ENCODE measurements at places on chromosomes 16 and 17.

DNA sequence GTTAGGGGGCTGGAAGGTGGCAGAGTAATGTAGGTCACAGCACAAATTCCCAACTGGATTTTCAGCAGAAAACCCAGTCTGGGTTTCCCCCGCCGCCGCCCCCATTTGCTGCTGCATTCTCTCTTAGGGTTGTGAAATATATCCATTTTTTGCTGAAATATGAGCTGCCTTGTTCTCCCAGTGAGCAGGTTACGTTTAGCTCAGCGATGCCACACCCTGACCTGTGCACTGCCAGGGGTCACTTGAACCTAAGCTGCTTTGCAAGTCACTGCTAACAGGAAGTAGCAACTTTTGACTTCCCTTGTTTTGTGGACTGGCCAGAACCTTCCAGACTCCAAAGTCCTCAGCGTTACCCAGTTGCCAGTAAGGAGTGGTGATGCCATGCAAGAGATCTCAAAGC, 274.1 kb downstream of the CPPED1 start:
- no peak for DNase-seq

DNA sequence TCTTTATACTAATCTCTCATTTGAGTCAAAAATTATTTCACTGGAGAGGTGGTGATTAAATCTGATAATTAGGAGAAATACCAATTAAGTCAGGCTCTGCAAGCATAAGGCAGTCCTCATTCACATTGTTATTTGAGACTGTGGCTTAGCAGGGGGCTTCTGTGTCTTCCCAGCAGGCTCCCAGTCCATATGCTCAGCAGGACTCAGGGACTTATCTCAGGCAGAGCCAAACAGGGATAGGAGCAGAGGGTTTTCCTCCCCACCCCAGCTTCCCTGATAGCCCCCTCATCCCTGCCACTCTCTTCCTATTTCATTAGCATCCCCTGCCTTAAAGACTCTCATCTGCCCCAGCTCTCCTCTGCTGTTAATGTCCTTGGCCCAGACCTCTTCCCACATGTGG, 104.3 kb upstream of the DNAH9 start:
- no peak for DNase-seq

DNA sequence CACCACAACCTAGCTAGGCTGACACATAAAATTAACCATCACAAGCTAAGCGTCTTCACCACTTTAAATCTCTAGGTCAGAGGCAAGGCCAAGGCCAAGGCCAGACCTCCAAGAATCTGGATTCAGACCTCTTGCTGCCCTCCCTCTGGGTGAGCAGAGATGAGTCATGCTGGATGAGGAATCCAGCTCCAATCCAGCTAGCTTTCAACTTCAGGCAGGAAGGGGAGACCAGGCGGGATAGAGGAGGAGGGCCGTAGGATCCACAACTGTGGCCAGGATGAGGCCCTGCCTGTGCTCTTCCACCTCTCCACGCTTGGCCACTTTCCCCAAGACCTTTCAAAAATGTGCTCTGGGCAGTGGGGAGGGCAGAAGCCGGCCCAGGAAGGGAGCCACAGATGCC, 14.7 kb downstream of the LRRC75A start:
- DNase-seq, result peak; percentile 92

DNA sequence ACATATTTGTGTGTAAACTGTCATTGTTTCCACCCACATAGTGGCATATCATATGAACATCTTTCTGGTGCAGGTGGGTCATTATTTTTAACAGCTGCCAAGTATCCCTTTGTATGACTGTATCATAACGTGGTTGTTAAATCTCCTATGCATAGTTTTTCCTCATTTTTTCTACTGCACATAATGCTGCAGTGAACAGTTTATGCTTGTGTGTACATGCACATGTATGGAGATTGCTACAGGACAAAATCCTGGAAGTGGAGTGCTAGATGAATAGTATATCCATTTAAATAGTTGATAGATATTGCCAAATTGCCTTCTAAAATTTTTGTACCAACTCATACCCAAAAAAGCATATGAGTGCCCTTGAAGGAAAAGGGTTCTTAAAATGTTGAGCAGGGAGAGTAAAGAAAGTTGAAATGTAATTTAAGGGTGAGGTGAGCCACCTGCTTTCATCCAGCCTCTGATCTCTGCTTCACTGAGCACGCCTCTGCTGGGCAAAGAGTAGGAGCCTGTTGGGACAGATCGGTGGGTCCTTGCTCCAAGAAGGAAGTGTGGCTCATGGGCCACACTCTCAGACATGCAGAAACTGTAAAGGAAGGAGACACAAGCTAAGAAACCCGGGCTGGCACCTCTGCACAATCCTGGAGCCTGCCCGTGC, 55.3 kb downstream of the HLF start:
- no peak for DNase-seq

DNA sequence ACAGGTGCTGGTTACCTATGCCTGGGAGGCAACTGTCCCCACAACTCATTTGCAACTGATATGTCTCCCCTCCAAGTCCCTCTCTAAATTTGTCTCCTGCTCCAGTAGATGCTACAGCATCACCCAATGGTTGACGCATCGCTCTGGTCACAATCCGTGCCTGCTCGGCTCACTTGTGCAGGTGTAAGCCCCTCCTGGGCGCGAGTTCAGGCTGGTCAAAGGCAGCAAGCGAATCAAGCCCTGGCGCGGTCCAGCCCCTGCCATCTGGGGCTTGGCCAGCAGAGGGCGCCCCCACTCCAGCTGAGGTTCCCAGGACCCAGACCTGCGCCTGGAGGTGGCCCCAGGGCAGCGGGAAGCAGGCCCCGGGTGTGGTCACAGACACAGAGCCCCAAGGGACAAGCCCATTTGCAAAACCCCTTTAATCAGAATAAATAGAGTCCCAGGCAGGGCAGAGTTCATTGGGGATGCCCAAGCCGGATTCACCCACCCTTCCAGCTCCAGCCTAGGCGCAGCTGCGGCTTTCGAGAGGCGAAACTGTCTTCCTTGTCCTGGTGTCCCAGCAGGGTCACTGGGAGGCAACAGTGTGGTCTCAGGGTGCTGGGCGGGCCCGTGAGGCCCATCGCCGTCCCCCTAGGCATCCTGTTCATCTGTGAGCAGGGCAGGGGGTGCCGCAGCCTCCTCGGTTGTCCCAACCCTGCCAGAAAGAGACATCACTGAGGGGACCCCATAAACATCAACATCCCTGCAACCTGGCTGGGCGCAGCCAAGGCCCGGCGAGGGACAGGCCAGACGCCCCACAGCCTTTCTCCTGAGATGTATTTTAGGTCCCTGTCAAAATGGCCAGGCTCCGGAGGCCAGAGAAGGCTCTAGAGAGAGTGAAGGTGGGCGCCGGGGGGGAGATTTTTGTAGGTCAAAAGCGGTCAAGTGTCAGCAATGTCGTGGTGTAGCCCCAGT, 15.8 kb downstream of the TMC6 start:
- DNase-seq, result peak; percentile 93

- peak; percentile 82 for DNase-seq
Measured at GRCh38 chr17:29977836-29978235, 36.4 kb downstream of the EFCAB5 start.

GRCh38 chr16:14101415-14101814, 30.3 kb downstream of the MRTFB start:
- DNase-seq, result no peak

GRCh38 chr16:74563828-74564263, 43.1 kb downstream of the GLG1 start:
- DNase-seq, result no peak

- DNase-seq, result peak; percentile 63
Measured at GRCh38 chr16:11049396-11050059, 105.2 kb downstream of the CLEC16A start.

DNA sequence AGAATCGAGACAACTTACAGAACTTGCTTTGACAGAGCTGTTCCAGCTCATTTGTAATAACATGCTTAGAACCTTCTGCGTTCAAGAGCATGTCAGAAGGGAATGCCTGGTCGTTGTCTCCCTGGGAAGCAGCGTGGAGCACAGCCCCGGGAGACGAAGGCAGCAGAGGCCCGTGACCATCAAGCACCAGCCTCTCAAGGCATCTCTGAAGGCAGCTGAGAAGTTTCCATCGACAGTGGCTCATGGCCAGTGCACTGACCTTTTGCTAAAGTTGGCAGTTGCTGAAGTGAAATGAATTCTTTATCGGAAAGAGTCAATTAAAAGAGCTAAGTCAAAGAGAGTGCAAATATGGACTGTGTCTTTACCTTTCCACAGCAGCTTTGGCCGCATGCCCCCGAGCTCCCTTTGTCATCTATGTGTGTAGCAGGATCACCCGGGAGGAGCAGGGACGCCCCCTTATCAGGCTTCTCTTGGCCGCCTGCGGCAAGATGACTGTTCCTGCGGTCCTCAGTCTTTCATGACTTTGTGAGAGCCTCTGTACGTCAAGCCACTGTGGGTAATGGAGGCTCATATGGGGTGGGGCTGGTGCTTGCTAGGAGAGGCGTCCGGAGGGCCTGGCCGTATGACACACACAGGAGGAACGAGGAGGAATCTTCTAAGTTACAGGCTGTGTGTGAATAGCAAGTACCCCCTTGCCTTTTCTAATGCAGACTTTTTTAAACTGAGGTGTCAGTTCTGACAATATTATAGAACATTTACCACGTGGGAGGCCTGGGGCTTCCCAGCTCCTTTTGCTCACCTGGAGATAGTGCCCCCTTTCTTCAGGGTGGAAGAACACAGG, 54.2 kb downstream of the LDHD start:
- no peak for DNase-seq

DNA sequence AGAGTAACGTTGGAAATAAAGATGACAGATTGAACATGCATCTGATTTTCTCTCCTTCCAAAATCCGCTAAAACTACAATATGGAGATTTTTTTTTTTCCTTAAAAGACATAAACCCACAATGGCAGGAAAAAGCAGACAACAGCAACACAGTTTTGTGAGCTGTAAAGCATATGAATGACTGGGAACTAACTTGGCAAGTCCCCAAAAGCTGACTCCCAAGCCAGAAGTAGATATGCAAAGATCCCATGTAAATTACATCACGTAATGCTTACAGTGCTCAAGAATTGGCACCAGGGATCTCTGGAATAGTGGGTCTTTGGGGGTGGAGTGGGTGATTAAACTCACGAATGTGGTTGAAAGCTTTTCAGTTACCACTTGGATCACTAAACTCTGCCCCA, 106.6 kb downstream of the ELAC2 start:
- DNase-seq, result no peak

- no peak for DNase-seq
Measured at GRCh38 chr17:4007346-4008081, 43.3 kb upstream of the ATP2A3 start.

DNA sequence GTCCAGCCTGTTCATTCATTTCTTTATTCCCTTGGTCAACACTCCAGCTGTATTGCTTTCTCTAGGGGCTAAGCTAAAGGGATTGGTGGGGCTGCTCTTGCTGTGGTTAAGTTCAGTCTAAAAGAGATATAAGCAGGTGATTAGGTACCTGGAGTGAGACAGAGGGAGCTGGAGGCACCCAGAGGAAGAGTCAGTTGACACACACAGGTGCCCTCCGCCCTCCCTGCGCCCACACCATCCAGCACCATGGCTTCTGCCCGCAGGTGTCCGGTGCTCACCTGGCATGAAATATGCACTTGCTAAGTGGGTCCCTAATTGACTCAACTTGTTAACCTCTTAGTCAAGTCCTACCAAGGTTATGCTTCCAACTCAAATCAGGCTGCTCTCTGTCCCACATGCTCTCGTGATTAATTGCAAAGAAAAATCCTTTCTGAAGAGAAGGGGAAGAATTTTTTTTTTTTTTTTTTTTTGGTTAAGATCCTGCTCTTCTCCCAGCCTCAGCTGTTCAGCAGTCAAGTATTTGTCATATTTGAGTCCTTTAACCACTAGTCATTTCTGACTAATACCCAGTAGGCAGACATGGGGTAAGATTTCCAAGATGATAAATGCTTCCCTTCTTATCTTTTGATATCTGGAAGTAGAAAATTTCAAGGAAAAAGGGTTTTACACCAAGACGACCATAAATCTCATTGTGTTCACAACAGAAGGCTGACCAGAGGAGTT, 199.8 kb upstream of the WSCD1 start:
- no peak for DNase-seq

GRCh38 chr17:9174779-9175574, 153.7 kb downstream of the NTN1 start:
- no peak for DNase-seq

DNA sequence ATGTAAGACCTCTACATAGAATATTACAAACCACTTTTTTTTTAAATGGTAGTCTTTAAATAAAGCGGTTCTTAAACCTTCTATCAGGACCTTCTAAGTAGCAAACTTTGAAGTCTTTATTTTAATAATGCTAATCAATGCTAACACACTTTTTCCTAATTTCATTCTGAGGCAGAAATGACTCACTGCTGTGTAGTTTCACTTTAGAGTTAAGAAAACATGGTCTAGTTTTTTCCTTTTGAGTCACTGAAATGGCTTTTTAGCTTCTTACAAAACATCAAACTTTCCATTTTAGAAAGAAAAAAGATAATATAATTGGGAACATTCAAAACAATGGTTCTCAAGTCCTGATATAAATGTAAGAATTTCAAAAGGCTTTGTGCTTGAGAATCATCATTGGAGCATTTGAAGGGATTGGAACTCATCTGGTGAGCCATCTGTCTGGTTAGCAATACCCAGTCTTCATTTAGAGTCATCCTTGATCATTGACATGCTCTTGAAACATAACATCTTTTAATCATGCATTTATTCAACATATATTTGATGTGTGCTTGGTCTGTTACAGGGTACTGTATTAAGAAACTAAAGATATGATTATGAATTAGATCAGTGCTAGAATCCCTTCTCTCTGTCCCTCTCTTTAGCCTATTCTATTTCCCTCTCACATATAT, 258.3 kb upstream of the MON1B start:
- no peak for DNase-seq

DNA sequence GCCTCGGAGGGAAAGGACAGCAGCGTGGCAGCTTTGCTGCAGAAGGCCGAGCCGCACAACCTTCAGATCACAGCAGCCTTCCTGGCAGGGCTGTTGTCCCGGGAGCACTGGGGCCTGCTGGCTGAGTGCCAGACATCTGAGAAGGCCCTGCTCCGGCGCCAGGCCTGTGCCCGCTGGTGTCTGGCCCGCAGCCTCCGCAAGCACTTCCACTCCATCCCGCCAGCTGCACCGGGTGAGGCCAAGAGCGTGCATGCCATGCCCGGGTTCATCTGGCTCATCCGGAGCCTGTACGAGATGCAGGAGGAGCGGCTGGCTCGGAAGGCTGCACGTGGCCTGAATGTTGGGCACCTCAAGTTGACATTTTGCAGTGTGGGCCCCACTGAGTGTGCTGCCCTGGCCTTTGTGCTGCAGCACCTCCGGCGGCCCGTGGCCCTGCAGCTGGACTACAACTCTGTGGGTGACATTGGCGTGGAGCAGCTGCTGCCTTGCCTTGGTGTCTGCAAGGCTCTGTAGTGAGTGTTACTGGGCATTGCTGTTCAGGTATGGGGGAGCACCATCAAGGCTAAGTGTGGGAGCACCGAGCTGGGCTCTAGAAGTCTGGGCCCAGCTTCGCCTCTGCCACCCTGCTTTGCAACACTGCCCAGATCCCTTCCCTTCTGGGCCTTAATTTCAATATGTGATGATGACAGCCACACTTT, 18.6 kb downstream of the NOD2 start:
- DNase-seq, result no peak

GRCh38 chr17:78585006-78585630, 7.9 kb upstream of the DNAH17 start:
- no peak for DNase-seq

- no peak for DNase-seq
Measured at GRCh38 chr16:50282010-50282538, 15.7 kb downstream of the ADCY7 start.
